ENCODE measurements at places on chromosomes 16 and 17.

DNA sequence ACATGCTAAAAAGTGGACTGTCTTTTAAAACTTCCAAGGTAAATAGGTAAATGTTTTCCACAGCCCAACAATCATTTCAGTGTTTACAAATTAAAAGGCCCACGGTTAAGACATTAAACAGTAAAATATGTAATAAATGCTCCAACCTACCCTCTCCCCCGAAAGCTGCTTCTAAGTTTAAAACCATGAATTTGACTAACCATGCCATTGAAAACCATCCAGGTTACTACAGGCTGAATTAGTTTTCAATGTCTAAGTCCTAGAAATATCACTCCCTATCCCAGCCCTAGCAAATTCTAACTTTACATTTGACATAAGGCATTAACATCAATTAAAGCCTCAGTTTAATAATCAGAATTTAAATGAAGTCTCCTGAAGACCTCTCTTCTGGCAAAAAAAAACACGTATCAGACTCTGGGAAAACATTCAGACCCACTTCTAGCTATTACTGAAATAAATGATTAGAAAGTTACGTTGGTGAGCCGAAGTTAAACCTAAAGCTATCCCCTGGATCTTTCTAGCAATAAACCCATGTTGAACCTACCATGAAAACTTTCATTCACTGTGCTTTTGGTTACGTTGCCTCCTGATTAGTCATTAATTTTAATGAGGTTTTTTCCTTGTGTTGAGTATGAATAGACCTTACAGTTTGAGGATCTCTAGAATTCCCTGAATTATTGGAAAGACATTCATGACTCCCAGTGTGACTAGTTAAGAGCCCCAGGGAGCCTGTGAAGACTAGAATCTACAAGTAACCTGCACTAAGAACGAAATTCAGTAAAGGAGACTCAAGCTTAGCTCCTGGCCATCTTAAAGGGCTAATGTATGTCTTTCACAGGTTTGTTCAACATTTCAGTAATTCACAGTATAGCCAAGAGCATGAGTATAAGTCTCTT, 1.7 kb upstream of the POLG2 start:
- DNase-seq: no peak

- no peak for DNase-seq
Observed at GRCh38 chr16:3623642-3624041, 12.2 kb upstream of the SLX4 start.

- no peak for DNase-seq
Observed at GRCh38 chr17:63827801-63828221, 348 bp upstream of the FTSJ3 start.

GRCh38 chr17:17028059-17028877, 14.0 kb upstream of the MPRIP start:
- no peak for DNase-seq

DNA sequence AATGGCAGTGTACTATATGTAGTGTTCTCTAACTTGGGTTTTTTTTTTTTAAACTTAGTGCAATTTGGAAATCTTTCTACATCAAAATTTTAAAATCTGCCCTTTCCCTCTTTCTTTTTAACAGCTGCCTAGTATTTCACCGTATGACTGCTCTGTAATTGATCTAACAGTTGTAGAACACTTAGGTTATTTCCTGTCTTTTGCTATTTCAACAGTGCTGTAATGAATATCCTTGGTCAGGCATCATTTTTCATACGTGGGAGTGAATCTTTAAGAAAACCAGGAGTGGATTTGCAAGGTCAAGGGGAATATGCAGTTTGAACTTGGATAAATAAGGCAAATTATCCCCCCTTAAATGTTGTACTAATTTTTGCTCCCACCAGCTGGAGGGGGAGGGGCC, 3.8 kb downstream of the NLRC5 start:
- no peak for DNase-seq

DNA sequence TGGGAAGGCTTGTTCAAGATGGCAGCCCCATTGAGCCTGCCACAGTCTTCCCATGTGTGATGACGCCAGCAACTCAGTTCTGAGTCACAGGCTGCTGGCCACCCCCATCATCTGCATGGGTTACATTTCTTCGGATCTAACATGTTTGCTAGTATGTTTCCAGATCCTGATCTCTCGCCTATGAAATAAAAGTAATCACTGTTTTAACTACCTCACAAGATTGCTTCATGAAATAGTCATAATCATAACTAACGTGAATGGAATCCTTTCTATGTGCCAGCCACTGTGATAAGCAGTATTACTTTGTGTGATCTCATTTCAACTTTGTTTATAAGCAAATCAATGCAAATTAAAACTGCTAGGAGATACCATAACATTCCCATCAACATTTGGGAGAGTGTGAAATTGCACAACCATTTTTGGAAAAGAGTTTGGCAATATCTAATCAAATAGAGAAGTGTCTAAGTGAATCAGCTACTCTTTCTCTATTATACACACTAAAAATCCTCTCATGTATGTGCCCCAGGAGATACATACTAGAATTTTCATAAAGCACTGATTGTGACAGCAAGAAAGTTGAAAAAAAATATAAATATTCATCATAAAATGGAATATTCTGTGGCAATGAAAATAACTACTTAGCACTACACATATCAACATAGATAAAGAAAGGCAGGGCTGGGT, 300.2 kb upstream of the IRX5 start:
- no peak for DNase-seq

DNA sequence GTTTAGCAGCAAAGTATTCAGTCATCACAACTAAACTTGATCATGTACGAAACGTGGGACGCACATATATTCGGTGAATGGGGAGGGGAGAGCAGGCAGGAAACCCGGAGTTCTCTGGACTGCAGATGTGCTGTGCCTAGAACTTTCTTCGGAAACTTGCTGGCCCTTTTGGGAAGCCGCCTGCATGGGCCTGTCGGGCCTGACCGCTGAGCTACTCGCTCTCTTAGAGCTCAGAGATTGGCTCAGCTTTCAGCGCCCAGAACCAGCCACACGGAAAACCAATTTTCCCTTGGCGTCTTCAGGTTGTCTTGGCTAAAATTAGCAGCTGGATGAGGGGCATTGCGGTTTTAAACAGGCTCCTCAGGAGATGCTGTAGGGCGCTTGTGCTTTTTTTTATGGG, 38.1 kb downstream of the ZDHHC7 start:
- DNase-seq: no peak

DNA sequence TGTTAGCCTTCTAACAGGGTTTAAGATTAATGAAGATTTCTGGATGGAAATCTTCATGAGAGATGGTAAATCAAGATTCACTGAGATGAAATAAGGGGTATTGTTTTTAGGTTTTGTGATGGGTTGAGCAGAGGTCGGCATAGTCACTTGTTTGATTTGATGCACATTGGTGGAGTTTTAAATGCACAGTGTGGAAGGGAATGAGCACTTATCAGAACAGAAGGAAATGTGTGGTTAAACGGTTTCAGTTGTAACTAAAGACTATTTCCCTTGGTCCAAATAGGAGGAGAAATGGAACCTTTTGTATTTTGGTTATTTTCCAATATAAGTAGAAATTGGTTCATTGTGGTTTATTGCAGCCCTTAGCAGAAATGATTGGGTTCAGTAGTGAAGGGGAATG, 34.1 kb downstream of the CBFB start:
- no peak for DNase-seq

DNA sequence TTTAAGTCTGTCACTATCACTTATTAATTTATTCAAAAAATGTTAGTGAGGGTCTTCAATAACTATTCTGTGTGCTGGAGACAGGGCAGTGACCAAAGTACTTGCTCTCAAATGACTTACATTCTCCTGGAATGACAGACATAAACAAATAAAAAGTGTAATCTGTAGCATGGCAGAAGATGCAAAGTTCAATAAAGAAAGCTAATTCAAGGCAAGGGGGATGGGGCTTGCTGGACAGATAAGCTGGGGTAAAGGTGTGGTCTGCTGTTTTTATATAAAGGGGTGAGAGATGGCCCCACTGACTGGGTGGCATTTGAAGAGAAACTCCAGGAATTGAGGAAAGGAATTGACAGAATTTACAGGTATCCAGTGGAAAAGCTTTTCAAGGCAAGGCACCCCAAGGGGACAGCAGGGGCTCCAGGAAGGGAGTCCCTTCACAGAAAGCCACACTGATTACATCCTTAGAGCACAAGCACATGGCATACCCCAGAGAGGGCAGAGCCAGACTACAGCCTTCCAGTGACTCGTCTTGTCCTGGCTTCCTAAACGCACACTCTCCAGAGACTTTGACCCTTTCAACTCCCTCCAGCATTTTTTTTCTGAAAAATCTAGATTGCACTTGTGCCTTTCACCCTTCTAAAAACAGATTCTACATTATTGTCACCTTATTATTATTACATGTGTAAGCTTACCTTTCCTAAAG, 123.7 kb upstream of the HS3ST3A1 start:
- no peak for DNase-seq

- DNase-seq: no peak
Observed at GRCh38 chr17:79818026-79818758, 21.0 kb downstream of the CBX4 start.

DNA sequence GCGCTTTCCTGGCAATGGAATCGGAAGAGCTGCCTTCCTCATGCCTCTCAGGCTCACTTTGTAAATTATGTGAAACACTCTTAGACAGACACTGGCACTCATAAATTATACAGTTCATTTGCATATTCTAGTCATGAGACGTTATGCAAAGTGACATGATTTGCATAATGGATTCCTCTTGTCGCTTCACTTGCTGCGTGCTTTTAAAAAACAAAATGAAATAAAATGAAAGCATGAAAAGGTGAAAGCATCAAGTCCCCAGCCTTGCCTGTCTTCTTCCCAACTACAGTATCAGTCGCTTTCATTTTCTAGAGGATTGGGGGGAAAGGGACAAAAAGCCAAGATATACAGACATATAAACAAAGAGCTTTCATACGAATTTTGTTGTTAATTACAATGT, 252.8 kb upstream of the PMFBP1 start:
- no peak for DNase-seq

GRCh38 chr16:29662000-29662728, 883 bp upstream of the SPN start:
- no peak for DNase-seq

- no peak for DNase-seq
Observed at GRCh38 chr16:83581082-83581481, 226.7 kb upstream of the HSBP1 start.

GRCh38 chr16:31127182-31127581, 8.3 kb downstream of the PRSS8 start:
- DNase-seq: no peak

DNA sequence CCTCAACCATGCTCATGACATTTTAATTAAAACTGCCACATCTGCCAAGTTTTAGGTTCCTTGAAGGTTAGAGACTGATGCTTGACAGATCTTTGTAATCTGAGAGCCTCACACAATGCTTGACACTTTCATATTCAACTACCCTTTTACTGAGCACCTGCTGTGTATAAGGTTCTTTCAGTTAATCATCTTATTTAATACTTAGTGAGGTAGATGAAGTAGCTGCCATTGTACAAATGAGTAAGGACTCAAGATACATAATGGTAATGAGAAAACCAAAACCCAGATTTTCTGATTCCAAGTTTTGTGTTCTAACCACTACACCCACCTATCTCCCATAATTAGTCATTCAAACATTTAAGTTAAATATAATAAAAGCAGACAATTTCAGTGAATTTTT, 35.4 kb upstream of the ARL6IP1 start:
- no peak for DNase-seq

- no peak for DNase-seq
Observed at GRCh38 chr16:49051576-49051975, 230.1 kb downstream of the CBLN1 start.

DNA sequence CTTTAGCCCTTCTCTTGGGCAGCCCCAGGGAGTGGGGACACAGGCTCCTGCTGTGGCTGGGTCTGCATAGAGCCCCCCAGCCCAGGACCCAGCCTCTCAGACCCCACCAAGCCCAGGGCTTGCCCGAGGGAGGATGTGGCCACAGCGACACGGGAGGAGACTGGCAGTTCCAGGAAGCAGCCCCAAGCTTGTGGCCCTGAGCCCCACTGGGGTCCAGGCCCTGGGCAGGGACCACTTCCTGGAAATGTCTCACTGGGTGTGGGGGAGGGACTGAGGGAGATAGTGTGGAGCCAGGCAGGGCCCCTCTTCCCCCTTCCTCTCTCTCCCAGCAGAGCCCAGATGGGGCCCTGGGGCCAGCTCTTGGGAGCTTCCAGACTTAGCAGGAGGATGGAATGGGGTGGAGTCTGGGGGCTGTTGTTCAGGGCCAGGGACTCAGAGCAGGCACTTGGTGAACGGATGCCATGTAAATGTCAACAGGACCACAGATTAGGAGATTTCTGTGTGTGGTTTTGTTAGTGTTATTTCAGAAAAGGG, 35.3 kb downstream of the ADGRG5 start:
- no peak for DNase-seq

DNA sequence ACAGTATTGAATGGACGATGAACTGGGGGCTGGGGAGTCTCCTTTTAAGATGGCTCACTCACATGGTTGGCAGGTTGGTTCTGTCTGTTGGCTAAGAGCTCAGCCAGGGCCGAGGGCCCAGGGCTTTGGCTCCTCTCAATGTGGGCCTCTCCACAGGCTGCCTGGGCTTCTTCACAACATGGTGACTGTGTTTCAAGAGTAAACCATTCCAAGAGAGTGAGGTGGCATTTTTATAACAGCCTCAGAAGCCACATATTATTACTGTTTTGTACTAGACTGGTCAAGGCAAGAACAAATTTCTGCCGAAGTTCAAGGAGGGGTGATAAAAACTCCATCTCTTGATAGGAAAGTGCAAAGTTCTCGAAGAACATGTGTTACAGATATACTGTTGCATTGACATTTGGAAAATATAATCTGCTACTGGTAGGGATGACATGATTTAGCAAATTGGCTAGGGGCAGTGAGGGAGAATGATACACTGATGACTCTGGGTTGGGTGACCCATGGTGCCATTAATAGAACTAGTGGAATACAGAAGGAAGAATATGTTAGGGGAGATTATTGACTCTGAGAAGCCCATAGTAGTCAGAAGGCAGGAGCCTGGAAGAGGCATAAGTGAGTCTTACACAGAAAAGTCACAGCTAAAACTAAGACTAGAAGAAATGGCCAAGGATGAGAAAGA, 13.7 kb downstream of the KRABD2 start:
- no peak for DNase-seq

DNA sequence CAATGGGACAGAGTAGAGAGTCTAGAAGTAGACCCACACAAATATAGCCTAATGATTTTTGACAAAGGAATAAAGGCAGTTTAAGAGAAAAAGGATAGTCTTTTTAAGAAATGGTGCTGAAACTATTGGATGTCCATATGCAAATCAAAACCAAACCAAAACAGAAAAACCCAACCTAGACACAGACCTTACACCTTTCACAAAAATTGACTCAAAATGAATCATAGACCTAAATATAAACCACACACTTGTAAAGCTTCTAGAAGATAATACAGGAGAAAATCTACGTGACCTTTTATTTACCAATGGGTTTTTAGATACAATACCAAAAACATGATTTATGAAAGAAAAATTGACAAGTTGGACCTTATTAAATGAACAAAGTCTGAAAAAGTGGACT, 66.4 kb upstream of the MPHOSPH6 start:
- DNase-seq: no peak

All from activated effector memory CD4-positive, alpha-beta T cell treated with Interleukin-2 at 50 U/mL for 16 hours (primary cell).